ENCODE measurements at places on chromosomes 12 and 14.
A peak's percentile ranks its signal among the peaks of the same experiment; 100 is the strongest.

DNA sequence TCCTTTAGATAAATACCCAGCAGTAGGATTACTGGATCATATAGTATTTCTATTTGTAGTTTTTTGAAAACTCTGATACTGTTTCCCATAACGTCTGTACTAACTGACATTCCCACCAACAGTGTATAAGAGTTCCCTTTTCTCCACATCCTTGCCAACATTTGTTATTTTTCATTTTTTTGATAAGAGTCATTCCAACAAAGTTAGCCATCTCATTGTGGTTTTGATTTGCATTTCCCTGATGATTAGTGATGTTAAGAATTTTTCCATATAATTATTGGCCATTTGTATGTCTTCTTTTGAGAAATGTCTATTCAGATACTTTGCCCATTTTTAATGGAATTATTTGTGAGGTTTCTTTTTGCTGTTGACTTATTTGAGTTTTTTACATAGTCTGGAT, 486.0 kb downstream of the FLRT2 start:
- no peak for DNase-seq

- no peak for DNase-seq
These were observed 8.7 kb downstream of the ACACB start for GRCh38 chr12:109124878-109125648.

- DNase-seq, result peak; percentile 21
These were observed 58.9 kb upstream of the TMTC2 start for GRCh38 chr12:82627799-82628198.

- DNase-seq, result no peak
These were observed 21.2 kb downstream of the TMED10 start for GRCh38 chr14:75155169-75155568.

- no peak for DNase-seq
These were observed 32.3 kb downstream of the NRDE2 start for GRCh38 chr14:90299408-90299807.

- no peak for DNase-seq
These were observed 60.4 kb downstream of the PPP1R36 start for GRCh38 chr14:64610049-64610746.

- peak; percentile 21 for DNase-seq
These were observed 17.2 kb upstream of the MARK3 start for GRCh38 chr14:103367995-103368394.

GRCh38 chr12:98823012-98823411, 177.9 kb downstream of the APAF1 start:
- no peak for DNase-seq

- peak; percentile 93 for DNase-seq
These were observed 121.9 kb upstream of the SLC38A2 start for GRCh38 chr12:46494424-46494823.

- no peak for DNase-seq
These were observed 104.1 kb downstream of the ATXN7L3B start for GRCh38 chr12:74641694-74642093.

All from fibroblast of the aortic adventitia (primary cell).